Naive thymus-derived CD4-positive, alpha-beta T cell (primary cell): ENCODE measurements at places on chromosomes 13 and 19.

DNA sequence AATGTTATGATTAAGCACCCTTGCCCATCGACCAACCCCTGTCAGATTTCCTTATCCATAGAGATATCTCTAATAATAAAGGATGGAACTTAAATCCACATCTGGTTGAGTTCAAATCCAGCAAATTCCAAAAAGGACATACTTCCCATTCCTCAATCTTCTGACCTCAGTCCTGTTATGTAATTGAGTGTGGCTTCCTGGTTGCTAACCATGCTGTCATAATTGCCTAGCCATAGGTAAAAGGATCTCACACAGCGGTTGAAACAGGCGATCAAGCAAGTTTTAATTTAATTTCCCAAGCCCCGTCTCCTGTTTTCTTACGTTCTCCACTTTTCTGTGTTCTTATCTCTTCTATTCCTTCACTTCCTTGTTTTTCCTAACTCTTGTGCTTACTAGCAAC lies 550.3 kb downstream of the GPC6 start:
- no peak for DNase-seq

GRCh38 chr19:926589-927350 lies 935 bp downstream of the ARID3A start:
- DNase-seq, result no peak

GRCh38 chr19:29040951-29041350 lies 172.0 kb downstream of the UQCRFS1 start:
- no peak for DNase-seq

- no peak for DNase-seq
Measured at GRCh38 chr19:54792814-54793213, 10.6 kb upstream of the KIR2DL4 start.
